Mesenteric fat pad (tissue), 1 donor: ENCODE measurements at places on chromosomes 1 and 21.

DNA sequence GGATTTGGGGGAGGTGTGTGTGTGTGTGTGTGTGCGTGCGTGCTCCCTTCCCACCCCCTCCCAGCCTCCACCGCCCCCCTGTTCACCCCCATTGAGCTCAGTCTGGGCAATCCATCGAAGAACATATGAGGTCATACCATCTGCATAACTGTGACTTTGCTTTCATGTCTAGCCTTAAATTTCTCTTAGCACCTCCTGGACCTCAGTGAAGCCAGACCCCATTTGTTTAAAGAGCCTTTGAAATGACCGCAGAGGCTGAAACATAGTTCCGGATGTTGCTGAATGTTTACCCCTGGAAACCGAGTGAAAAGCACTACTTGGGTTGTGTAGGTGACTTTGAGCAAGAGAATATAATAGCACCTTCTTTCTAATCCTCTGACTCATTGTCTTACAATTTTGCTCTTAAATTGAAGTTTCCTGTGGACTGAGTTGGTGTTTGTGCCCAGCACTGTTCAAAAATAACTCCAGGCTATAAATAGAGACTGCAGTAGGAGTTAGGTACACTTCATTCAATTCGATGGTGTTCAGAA is 75.4 kb downstream of the UBE4B start:
- no peak for DNase-seq

DNA sequence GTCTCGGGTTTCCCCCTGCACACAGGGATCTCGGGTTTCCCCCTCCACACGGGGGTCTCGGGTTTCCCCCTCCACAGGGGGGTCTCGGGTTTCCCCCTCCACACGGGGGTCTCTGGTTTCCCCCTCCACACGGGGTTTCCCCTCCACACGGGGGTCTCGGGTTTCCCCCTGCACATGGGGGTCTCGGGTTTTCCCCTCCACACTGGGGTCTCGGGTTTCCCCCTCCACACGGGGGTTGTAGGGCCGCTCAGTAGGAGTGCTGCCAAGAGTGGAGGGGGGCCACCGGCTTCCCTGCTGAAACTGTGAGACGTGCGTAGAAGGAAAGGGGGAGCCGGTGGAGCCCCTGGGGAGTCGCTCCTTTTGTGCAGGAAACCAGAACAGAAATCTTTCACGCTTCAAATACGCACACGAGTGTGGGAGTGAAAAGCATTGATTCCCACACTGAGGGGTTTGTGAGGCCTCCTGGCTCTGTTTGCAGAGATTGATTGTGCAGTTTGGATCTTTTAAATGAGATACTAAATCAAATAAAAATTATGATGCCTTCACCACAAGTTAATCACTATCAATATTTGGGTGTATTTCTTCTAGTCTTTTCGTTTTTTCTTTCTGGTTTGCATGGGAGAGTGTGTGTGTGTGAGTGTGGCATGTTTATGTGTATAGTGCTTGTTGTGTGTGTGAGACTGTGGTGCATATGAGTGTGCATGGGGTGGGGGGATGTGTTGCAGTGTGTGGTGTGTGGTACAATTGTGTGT is 54.3 kb upstream of the TRAPPC10 start:
- DNase-seq = no peak

DNA sequence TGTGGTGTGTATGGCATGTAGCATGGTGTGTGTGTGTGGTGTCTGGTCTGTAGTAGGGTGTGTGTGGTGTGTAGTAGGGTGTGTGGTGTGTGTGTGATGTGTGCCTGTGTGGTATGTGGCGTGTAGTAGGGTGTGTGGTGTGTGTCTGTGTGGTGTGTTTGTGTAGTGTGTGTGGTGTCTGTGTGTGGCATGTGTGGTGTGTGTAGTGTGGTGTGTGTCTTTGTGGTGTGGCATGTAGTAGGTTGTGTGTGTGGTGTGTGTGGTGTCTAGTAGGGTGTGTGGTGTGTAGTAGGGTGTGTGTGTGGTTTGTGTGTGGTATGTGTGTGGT is 85.5 kb downstream of the SYT2 start:
- DNase-seq = no peak

DNA sequence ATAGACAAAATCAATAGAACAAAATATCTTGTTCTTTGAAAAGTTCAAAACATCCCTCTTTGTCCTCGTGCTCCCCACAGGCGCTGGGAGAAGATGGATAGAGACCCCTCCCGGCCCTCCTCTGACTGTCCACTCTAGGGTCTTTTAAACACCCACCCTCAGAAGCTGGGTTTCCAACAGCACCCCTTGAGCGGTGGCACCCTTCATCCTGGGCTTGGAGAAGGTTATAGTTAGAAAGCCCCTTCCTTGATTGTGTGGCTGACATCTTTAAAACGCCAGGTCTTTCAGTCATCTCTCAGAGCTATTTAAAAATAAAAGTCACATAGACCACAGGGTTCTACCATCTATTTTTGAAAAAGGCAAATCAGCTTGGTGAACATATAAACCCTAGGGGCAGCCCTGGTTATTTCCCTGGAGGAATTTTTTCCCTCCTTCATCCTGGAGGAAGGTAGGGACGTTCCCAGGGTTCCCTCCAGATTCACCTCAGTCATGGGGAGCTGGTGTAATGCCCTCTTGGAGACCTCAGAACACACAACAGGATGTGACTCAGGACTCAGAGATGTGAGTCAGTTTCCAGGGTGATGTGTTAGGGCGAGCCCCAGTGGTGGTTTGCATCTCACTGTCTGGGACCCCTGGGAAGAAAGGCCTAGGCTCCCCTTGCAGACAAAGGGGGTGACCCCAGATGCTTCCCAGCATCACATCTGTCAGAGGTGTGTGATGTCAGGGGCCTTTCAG is 138.5 kb downstream of the CLIC6 start:
- DNase-seq = no peak

GRCh38 chr1:236311040-236311439 is 29.3 kb upstream of the ERO1B start:
- DNase-seq = no peak

DNA sequence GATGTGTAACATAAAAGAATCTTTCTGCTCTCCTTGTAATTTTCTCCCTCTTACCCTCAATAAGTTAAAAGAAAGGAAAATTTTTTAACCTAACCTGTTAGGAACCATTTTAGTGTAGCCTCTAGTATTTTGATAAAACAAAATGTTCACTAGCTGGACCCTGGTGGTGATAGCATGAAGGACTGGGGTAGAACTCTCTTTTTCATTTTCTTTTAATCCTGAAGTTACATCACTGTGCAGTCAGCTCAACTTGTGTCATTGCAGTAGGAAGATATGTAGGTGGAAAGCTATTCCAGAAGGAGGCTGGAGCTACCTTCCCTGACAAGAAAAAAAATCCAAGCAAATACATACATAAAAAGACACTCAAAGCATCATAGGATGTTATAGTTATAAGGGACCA is 39.3 kb downstream of the NFIA start:
- DNase-seq = no peak

- DNase-seq = no peak
Measured at GRCh38 chr1:45059829-45060228, 47.8 kb downstream of the UROD start.

DNA sequence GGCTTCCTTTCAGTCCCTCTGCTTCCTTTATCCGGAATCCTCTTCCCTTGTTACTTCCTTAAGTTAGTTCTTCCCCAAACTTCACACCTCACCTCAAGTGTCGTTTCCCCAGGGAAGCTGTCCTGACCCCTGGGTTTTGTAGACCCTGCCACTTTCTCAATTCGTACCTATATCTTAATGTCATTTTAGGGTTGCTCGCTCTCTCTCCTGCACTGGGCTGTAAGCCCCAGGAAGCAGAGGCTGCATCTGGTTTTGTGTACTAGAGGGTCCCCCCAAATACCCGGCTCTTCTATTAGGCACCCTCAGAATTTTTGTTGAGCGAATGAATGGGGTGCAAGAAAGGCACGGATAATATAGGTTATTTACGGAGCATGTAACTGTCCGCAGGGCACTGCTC is 603 bp upstream of the OPRD1 start:
- DNase-seq = no peak

DNA sequence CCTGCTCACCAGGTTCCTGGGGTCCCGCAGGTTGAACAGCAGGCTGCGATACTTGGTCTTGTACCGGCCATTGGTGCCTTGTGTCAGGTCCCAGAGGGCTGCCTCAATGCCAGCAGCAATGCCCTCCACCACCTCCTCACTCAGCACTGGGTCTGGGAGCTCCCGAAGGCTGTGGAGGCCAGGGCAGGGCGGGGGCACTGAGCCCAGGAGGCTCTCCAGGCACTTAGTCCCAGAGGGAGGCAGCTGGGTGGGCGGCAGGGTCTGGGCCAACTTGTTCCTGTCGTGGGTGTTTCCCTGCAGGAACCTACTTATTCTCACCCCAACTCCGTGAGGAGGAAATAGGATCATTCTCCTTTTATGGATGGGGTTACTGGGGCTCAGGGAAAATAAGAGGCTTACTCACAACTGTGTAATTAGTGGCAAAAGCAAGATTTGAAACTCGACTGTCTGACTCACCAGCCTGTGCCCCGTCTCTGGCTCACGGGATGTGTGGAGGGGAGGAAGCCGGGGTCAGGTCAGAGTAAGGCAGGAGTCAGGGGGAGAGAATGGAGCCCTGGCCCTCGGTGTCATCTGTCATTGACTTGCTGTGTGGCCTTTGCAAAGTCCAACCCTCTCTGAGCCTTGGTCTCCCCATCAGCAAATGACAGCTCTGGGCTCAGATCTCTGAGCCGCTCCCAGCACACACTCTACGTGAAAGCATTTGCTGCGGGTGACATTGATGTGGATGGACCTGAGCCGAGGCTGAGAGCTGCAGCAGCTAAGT is 17.2 kb downstream of the SPOCD1 start:
- DNase-seq = peak; percentile 85

- DNase-seq = peak; percentile 68
Measured at GRCh38 chr1:234897754-234898454, 230.7 kb downstream of the TOMM20 start.

DNA sequence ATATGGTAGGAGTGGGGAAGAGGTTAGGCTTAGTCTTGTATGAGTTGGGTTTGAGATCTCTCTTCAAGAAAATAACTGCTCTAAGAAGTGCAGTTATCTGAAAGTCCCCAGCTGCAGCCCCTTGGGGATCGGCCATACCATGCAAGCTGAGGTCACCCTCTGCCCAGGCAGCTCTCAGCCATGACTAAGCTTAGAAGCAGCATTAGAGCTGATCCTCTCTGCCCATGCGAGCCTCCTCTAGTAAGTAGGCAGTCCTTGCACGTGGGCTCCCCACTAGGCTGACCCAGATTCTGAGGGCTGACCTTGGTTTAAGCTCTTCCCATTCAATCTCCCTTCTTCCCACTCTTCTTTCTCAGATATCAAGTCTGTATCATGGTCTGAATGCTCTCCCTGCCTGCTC is 121.0 kb upstream of the UBE2U start:
- no peak for DNase-seq

DNA sequence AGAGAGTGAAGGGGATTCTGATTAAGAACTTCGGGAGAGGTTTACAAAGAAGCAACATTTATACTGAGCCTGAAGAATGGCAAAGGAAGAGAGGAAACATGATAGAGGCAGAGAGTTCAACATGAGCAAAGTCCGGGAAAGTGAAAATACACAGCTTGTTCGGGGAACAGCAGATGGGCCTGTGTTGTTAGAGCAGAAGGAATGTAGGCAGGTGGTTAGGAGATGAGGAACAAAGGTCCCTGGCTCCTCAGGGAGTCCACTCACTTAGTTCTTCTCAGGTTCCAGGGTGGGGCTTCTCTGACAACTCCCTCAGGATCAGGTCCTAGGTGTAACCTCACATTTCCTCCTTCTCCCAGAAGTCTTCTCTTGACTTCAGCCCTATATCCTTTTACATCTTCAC is 5.1 kb upstream of the ZNF326 start:
- DNase-seq = no peak
